T47D (cell line): ENCODE measurements at places on chromosomes 12 and 14.

- DNase-seq: no peak
Measured at GRCh38 chr12:124150168-124150567, 144.7 kb upstream of the RFLNA start.

GRCh38 chr12:82673698-82674097 lies 13.0 kb upstream of the TMTC2 start:
- no peak for DNase-seq

DNA sequence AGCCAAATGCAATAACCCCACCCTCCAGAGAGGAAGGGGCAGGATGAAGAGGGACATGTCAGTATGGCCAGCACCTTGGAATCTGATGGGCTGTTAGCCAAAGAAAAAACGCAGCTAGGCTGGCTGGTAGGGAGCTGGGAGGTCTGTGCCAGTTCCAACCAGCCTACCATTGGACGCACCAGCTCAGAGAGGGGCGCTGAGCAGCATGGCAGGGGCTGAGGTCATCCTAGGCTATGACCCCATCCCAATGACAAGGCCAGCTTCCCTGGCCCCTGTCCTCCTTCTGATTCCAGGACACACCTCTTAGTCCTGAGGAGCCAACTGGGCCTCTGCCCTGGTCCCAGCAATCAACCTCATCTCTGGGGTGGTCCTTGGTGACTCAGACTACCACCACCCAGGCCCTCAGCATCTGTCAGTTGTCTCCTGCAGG lies 12.2 kb downstream of the ACTN1 start:
- DNase-seq: peak; percentile 73

- no peak for DNase-seq
Measured at GRCh38 chr12:107581619-107582015, 104.0 kb upstream of the PWP1 start.

- no peak for DNase-seq
Measured at GRCh38 chr12:88108021-88108420, 33.9 kb downstream of the CEP290 start.

GRCh38 chr12:104623883-104624282 lies 167.1 kb downstream of the CHST11 start:
- no peak for DNase-seq

DNA sequence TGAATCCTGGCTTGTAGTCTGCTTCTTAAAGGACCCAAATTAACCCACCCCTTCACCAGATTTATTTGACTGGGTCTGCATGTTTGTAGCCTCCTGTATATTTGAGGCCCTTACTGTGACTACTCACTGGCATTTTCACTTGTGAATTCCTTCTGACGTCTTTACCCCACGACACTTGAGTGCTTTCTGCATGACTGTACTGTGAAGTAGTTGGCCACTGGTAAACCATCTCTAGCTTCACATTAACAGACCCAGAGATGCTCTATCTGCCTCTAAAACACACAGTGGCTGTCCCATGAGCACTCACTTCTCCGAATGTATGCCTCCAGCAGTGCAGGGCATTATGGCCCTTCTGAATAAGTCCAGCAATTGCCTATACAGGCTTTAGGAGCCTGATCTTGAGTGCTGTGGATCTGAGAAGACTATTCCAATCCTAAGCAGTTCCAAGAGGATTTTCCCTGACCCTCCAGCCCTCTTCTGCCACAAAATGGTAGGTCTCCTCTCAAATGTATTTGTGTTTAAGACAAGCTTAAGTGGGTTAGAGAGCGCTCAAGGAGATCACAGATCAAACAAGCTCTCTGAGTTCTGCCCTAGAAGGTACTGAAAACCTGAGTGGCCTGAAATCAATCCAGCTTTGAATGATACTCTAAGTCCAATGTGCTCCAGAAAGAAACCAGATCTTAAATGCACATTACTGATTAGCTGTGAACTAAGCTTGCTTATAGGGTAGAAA lies 534.7 kb downstream of the RPS29 start:
- DNase-seq: no peak

DNA sequence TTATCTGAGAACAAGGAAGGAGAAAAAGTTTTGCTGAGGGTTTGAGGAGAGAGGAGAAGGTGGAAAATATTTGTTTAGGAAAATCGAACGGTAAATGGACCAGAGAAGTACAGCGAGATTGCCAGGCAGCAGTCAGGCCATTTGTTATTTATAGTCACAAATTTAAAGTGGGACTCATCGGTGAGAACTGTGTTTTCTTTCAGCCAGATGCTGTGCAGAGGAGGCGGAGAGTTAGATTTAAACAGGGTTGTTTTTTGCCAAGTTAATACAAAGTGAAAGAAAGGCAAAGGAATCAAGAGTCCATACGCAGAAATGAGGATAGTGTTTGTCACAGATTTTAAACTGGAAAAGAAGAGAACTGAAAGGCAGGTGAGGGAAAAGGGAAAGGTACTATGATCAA lies 200.6 kb upstream of the CNOT2 start:
- no peak for DNase-seq

DNA sequence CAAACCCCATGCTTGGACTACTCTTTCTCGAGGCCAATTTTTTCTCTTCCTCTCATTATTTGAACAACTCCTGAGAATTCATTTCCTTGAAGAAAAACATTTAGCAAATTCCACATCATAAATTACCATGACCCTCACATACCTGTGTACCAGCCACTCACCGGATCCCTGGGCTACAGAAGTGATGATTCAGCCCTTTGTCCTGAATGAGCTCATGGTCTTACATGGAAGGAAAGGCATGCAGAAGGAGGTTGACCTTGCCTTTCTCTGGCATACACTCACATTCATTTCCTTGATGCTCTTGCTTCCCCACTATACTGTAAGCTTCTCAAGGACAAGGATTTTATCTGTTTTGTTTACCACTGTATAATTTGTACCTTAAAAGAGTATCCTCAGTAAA lies 191.5 kb downstream of the SLC5A8 start:
- DNase-seq: no peak

- no peak for DNase-seq
Measured at GRCh38 chr12:24020397-24021163, 71.1 kb upstream of the SOX5 start.

- peak; percentile 33 for DNase-seq
Measured at GRCh38 chr12:1234073-1234472, 243.1 kb downstream of the ERC1 start.

DNA sequence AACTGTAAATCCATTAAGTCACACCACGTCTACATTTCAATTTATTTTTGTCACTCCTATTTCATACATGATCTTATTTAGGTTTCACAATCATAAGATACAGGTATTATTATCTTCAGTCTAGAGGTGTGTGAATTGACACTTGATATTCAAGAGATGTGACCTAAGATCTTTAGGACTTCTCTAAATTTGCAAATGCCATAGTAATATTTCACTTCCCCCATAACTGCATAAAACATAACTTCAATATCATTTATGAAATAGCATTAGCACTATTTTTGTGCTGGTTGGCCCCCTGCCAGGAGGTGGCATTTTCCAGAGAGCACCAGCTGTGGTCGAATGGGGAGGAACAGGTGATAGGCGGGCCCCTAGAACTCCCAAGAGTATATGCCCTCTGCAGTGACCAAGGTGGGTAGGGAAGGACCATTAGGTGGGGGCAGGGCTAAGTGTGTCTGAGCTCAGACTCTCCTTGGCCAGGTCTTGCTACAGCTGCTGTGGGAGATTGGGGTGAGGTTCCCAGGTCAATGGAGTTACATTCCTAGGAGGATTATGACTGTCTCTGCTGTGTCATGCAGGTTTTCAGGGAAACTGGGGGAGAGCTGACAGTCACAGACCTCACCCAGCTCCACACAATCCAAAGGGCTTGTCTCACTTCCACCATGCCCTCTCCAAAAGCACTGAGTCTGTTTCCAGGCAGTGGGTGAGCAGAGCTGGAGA lies 49.2 kb upstream of the ERGIC2 start:
- no peak for DNase-seq
